OCI-LY7 (cell line): ENCODE measurements at places on chromosomes 16 and 17. TPM values are rescaled to one million over a fixed set of nuclear protein-coding genes. Genes with fewer than 3 reads are reported as not detected.

DNA sequence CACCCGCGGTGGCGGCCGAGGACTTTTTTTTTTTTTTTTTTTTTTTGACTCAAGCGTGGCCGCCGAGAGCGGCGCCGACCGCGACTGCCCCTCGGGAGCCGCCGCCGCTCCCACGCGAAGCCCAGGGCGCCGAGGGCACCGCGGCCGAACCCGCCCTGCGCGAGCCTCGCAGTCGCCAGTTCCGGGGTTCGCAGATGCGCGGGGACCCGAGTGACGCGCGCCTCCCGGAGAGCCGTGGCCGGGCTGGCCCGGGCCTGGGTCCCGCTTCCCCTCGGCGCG lies 1.1 kb downstream of the METRNL start:
- DNase-seq, result no peak

DNA sequence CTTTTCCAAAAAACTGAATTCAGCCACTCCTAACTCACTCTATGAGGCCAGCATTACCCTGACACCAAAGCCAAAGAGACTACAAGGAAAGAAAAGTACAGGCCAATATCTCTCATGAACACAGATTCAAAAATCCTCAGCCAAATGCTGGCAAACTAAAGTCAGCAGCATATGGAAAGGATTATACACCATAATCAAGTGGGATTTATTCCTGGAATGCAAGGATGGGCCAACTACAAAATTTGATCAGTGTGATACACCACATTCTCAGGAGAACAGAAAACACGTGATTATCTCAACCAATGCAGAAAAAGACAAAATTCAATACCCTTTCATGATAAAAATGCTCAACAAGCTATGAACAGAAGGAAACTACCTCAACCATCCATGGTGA lies 7.7 kb upstream of the AATK start:
- no peak for DNase-seq

GRCh38 chr16:65116818-65117430 lies 4.9 kb downstream of the CDH11 start:
- DNase-seq, result no peak

DNA sequence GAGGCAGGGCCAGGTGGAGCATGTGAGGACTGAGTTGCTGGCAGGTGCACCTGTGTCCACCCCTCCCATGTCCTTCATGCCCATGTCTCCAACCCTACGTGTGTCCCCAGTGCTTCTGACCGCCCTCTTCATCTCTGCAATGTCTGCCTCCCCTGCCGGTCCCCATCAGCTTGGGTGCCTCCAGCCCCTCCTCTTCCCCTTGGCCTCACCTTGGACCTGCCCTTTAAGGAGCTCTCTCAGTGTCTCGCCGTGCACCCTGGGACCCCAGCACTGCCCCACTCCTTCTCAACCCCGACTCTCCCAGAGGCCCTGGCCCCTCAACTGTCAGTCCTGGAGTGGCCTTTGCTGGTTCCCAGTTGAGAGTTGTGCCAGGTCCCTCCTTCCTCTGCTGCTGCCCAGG lies 15.0 kb downstream of the RIPOR1 start:
- no peak for DNase-seq

DNA sequence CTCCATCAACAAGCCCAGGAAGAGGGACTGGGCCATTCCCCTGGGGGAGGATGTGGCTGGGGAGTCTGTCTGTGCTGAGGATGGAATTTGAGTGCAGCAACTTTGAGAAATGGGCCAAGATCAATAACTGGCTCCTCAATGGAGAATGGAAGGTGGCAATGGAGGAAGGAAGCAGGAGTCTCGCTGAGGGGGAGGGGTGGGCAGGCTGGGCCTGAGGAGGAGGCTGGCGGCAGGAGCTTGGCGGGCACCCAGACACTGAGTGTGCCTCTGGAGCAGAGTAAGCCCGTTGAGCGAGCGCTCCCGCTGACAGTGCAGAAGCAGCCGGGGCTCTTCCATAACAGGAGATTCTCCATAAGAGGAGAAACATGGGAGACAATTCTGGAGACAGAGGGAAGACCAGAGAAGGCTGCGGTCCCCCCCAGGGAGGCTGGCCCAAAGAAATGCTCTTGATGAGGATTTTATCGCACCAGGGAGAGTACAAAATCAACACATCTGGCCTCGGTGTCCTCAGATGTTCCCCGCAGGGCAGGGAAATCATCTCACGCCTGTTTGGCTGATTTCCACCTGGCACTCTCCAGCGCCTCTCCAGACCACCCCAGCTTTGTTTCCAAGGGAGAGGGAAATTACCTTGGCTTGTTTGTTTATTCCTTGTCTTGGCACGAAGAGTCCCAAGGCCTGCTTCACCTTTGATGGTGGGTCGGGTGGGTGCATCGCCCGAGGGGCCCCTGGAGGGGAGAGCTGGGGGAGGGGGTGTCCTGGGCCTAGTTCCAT lies 2.8 kb upstream of the MMP15 start:
- no peak for DNase-seq

DNA sequence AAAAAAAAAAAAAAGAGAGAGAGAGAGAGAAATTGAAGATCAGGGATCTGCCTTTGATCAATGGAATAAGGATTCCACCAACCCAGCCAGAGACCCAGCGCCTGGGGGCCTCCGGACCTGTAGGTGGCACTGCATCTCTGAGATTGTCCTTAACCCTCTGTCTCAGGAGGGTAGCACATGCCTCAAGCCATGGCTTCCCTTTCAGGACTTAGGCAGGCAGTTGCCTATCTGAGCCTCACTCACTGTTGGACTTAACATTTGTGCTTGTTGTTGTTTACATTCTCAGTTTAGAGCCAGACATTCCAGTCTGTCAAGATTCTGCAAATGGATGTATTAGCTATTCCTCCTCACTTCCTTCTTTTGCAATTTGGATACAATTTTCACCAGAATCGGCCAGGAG lies 5.1 kb upstream of the SCNN1B start:
- peak; percentile 58 for DNase-seq

Gene SLC16A5
- not detected in 2 replicates for total RNA-seq

Gene ABAT
- total RNA-seq, result 4.1 and 6.7 TPM in 2 replicates

Gene PPY
- not detected in 2 replicates for total RNA-seq
